ENCODE measurements at places on chromosomes 2 and 18. TPM values are rescaled to one million over a fixed set of nuclear protein-coding genes. Genes with fewer than 3 reads are reported as not detected.

SOX11 gene
- not detected for total RNA-seq

CRACDL gene
- total RNA-seq = 5.1 TPM

MERTK gene
- 3.1 TPM for total RNA-seq

NGEF gene
- 16.2 TPM for total RNA-seq

CCDC88A gene
- total RNA-seq = 19.8 TPM
